Activated T-helper 1 cell treated with anti-CD3 and anti-CD28 coated beads, Interleukin-2, amount 50 U/mL, for 16 hours (primary cell): ENCODE measurements at places on chromosomes 1 and 21.

- no peak for DNase-seq
Measured at GRCh38 chr1:109821831-109822745, 58.4 kb upstream of the EPS8L3 start.

GRCh38 chr21:25887646-25888306 is 153.0 kb downstream of the GABPA start:
- DNase-seq, result no peak

- no peak for DNase-seq
Measured at GRCh38 chr1:188128761-188129160, 1300.0 kb downstream of the PLA2G4A start.

DNA sequence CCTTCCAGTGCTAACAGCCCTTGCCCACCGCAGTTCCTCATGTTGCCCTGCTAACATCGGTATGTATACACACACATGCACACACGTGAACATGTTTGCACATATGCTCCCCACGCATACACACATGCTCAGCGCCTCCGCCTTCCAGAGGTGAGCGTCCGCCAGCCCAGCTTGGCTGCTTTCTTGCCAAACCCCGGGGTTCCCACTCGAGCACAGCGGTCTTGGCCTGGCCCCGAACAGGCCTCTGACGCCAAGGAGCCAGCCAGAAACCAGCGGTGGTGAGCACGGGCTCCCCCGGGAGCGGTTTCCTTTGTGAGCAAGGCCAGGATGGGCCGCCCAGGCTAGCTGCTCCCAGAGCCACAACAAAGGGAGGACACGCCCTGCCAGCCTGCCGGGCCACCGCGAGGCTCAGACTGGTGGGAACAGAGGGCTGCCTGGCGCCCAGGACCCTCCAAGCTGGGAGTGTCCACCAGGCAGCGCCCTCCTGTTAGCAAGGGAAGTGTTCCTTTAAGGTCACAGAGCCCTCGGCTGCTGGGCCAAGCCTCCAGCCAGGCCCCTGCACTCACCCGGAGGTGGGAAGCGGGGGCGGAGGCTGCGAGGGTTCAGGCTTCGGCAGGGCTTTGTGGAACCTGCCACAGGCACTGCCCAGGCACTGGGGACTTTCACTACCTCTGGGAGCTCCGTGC is 65.4 kb downstream of the ALPL start:
- DNase-seq, result no peak

- no peak for DNase-seq
Measured at GRCh38 chr1:15282038-15282437, 35.0 kb downstream of the FHAD1 start.

DNA sequence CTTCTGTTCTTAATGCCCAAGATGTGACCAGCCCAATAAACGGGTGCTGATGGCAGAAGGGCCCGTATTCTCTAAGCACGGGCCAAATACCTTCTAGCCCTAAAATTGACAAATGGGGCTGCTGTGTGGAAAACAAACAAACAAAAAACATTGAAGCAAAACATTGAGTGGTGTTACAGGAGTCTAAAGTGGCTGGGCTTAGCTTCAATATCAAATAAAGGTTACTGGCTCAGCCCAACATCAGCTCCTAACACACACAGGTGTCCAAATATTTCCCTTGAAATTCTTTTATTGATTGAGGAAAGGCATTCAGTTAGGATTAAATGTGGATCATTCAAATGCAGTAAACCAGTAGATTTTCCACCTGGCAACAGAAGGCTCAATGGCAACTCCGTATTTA is 13.3 kb upstream of the TTF2 start:
- no peak for DNase-seq

GRCh38 chr1:228082918-228083870 is 686 bp downstream of the ARF1 start:
- no peak for DNase-seq

DNA sequence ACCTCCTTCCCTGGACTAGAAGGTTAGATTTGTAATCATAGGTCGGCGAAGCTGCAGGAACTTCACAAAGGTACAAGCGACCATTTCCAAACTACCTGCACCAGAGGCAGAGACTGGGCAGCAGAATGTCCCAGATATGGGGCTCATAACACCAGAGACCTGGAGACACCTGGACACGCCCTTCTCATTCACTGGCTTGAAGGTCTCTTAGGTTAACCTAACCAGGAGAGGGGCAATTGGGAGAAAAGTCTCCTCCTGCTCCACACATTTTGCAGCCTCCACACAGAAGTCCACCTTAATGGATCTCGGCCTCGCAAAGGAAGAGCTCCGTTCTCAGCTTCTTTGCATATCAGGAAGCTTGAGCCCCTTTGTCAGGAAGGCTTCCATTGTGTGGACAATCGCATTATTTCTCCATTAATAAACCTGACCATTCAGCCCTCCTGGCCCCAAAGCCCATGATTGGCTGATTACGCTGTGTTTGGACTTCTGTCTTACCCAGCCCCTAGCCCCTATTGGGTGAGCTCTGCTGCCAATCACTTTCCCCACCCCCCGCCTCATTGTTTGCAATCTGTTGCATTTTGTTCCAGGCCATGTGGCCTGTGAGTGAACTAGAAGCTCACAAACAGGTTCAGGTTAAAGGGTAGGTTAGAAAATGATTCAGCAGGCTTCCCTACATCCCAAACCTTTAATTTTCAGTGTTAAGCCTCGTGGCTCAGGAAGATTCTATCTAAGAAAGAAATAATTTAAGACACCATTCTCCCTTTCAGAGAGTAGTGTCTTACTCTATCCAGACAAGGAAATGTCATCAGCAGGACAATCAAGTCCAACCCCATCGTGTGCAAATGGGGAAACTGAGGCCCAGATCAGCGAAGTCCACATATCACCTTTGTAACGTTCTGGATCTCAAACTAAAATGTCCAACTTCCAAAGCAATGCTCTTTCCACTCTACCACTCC is 2.8 kb downstream of the MYCL start:
- no peak for DNase-seq

DNA sequence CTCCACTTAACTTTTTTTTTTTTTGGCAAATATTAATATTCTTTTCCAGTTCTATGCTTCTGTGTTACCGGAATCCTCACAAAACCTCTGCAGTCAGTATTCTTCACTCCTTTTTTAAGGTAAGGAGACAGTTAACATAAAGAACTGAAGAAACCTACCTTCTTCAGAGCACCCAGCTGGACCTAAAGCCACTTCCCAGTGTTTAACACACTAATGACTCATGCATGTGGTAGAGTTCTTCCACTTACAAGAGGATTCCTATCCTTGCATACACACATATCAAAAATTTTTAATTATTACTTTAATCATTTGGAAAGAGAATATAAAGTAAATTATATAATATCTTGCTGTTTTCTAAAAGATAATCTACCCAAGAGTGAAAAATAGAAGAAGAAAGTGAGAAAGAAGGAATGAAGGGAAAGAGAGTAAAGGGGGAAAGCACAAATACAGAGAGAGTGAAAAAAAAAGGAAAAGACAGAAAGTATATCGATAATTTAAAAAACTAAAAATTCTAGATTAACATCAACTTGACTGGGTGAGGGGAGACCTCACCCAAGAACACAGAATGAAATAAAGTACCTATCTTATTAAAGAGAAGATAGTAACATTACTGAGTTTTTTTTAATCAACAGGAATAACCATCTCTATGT is 54.9 kb downstream of the ENAH start:
- no peak for DNase-seq

- DNase-seq, result no peak
Measured at GRCh38 chr1:52904208-52904926, 17.2 kb downstream of the ECHDC2 start.

GRCh38 chr1:67647036-67647798 is 37.8 kb upstream of the GADD45A start:
- no peak for DNase-seq

DNA sequence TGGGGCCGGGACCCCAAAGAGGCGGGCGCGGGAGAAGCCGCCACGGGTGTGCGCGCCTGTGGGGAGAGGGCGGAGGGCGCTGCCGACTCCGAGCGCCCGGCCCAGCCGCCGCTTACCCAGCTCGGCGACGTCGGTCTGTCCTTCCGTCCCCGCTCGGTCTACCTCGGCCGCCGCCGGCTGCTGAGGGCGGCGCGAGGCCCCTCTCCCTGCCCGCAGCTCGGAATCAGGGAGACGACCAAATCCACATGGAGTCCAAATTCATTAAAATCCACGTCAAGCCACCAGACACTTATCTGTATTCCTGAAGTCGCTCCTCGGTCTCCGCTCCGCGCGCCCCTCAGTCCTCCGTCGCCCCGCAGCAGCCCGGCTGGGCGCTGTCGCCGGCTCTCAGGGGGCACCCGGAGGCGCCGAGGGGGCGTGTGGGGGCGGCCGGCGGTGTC is 637 bp downstream of the PLXNA2 start:
- DNase-seq, result no peak

DNA sequence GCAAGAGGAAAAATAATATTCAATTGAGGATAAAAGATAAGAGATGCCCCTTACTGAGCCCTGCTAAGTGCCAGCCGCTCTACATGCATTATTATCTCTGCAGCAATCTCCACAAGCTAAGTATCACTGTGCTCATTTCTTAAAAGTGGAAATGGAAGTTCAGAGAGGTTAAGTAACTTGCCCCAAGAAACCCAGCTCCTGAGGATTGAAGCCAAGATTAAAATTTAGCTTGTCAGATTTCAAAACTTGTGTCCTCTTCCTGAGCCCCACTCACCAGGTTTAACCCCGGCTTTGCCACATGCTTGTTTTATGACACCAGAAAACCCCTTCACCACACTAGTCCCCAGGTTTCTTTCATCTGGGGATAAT is 11.2 kb upstream of the PAX7 start:
- DNase-seq, result no peak

DNA sequence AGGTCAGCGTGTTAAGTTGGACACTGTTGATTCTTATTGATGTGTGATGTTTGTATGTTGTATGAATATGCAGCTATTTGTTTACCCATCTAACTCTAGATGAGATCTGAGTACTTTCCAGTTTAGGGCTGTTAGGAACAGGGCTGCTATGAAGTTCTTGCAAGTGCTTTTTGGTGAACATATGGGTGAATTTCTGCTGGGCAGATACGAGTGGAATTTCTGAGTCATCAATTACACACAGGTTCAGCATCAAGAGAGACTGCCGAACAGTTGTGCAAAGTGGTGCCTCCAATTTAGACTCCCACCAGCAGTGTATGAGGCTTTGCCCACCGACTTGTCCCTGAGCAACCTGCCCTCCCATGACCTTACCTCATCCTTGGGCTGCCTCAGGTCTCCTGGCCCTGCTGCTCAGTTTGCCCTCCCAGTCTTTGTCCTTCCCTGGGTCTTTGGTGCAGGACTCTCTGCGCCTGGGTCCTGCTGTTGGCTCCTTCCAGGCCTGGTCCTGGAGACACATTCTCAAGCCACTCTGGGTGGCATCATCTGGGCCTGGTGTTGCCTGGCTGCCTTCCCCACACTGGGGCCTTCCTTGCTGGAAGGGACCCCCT is 343.6 kb downstream of the PTPRU start:
- DNase-seq, result no peak

DNA sequence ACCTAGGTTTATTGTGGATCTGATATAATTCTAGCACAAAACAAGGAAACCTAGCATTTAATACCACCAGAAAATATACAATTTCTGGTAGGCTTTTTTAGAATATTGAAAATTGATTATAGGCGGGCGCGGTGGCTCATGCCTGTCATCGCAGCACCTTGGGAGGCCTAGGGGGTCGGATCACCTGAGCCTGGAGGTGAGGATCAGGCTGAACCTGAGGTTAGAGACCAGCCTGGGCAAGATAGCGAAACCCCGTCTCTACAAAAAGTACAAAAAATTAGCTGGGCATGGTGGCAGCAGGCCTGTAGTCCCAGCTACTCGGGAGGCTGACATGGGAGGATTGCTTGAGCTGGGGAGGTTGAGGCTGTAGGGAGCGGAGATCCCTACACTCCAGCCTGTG is 948 bp upstream of the COP1 start:
- no peak for DNase-seq

DNA sequence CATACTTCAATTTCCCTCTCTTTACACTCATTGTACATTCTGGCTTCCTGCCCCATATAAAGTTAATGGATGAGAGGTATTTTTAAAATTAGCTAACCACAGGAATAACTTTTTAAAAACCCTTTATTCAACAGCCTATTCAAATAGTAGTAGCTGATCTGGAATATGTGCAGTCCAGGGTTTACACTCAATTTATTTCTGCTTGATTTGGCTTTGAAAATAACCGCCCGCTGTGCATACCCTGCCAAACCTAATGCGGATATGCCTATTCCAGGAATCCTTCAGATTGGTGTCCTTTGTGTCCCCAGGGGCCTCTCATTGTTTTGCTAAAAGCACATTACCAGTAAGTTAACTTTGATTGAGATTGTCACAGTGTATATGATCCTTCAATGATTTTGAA is 1686.2 kb downstream of the PLA2G4A start:
- DNase-seq, result no peak

DNA sequence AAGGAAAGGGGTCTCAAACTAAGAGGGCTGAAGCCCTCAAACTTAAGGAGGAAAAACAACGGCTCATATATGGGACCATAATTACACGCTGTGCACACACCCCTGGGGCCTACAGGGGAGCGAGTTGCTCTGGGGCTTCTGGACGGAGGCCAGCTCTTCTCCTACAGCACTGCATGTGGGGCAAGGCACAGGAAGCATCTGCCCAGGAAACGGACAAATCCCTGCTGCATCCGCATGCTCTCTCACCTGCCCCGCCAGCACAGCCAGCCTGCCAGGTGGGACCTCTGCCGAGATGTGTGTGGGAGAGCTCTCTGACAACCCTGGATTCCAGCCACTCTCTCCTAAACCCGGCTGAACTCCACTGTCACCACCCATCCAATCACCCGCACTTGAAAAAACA is 54.1 kb downstream of the MRPL37 start:
- DNase-seq, result no peak

DNA sequence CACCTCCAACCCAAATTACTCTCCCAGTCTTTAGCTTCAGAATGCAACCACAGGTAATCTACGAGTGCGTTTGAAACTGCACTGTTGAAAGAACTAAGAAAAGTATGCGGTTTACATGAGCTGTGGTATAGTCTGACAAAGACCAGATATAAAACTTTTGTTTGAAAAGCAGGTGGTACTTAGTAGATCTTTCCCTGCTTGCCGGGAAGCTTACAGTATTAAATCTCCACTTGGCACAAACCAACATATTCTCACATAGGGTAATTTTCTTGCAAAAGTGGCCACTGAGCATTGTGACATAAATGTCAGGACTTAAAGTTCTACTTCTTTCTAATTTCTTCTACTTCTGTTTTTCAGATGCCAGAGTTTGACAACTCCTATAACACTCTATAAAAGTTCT is 8.4 kb downstream of the RGS2 start:
- no peak for DNase-seq

DNA sequence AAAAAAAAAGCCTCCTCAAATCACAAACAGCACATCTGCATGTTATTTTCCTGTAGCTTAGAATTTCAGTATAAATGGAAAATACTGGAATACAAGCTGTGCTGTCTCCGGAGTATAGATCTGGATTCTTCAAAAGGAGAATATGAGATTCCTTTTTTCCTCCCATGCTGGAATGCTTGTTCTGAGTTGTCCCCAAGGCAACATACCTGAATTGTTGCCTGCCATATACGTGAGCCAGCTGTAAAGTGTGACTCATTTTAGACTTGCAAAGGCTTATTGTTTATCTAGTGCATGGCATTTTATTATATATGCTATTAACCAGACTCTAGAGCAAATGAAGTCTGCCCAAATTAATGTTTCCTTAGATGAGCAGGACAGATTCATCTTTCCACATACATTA is 95.0 kb upstream of the C1orf105 start:
- DNase-seq, result no peak
